ENCODE measurements at places on chromosomes 5 and 9.

DNA sequence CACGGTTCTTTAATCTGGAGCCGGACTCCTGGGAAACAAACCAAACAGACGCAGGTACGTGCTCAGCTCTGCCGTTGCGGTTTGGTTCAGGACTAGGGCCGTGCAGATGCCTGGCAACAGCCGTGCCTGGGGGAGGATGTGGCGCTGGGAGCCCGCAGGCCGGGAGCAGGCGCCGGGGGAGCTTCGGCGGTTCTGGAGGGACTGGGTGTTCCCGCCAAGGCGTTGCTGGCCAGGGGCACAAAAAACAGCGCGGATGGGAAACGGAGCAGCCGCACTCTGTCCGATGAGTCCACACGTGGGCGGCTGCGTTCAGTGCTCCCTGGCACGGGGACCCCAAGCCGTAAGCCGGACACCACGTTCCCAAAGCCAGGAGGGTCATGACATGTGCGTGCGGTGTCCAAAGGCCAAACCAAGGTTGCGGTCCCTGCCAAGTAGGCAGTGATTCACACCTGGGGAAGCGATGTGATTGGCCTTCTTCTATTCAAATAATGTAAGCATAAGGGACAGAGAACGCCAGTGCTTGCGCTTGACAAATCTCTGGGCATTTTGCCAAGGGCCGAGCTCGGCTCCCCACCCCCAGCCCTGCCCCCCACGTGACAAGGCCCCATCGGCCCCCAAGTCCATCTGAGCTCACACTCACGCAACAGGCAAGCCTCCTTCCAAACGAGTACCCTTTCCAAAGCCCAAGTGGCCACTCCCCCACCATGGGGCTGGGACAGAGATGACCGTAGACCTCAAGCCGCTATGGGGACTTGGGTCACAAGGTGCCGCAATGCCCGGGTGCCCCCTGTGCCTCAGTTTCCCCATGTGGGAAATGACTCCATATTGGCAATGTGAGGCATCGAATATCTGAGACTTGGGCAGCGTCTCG lies 49.7 kb upstream of the NKD2 start:
- DNase-seq = no peak

- no peak for DNase-seq
These were observed 44.5 kb upstream of the ANGPTL2 start for GRCh38 chr9:127166651-127167524.

GRCh38 chr9:38234479-38235170 lies 157.9 kb upstream of the ALDH1B1 start:
- DNase-seq = no peak

DNA sequence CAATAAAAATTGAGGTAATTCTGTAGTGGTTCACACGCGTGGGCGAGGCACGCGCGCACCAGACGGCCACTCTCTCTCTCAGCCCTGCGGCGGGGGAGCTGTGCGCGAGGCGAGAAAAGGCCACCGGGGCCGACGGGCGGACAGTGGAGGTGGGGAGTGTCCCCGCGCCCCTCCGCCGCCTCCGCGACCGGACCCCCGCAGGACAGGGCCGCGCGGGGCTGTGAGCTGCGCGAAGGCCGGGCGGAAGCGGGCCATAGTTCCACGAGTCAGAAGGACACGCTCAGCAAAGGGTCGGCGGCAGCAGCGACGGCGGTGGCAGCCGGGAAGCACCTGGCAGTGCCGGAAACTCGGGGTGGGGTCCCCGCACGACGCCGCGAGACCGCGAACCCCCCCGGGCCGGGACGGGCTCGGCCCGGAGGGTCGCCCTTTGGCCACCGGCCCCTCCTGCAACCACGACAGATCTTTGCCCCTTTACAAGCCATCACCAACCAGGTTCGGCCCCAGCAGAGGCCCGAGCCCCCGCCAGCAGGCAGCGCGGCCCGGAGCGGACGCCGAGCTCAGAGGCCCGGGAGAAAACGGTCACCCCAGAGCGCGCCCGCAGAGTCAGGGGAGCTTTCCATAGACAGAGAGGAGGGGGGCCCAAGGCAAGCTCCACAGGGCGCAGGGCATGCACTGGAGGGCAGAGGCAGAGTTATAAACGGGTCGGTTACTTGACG lies 60.9 kb downstream of the ZNF354C start:
- no peak for DNase-seq

DNA sequence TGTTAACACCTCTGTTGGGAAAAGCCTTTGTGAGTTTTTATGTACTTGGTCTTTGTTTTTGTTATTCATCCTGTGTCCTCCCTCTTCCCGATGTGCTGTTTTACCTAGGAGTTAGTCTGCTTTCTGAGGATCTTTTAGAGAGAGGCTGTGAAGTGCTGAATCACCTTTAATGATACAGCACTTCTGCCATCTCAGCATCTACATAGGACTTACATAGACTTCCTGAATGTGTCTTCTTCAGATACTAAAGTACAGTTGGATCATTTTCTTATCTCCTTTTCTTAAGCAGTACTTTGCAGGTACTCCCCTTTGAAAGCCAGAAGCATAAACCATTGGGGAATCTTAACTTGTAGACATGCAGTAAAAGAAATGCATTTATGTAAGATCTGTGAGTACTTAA lies 31.5 kb downstream of the OTULIN start:
- DNase-seq = no peak

DNA sequence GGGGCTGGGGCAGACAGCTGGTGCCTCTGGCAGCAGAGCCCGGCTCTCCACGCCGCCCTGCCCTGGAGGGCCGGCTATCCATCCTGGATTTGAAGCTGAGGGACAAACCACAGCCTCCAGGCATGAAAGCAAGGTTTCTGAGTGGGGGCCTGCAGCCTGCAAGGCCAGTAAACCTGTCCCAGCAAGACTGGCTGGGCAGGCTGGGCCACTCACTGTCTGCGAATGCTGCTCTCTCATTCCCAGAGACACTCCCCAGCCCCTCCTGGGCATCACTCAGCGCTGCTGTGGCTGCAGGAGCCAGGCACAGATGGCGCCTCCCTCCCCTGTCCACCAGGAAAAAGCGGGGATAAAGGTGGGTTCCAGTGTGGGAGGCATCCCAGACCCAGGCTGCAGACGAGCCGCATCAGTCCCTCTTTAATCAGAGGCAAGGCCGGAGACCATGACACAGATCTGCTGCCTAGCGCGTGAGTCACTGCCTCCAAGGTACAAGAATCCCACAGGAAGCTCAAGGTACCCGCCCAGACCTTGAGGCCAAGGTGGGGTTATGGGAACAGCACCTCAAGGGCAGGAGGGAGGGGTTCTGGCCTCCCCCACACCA lies 118.0 kb downstream of the VAV2 start:
- DNase-seq = no peak

DNA sequence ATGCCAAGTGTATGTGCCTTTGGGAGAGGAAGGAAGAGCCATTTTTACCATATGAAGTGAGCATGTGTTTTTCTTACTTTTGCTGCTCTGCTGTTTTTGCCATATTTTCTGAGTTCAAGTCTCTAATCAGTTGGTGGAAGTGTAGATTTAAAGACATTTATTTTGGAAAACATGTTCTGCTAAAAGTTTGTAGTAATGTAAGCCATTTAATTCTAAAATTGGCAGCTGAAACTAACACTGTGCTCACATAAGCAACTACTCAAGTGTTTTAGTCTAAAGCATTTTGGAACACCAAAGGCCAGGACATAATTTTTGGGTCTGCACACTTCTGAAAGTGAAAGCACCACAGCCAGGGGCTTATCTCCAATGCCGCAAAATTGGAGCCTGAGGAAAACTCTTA lies 363.4 kb upstream of the ZNF608 start:
- no peak for DNase-seq

GRCh38 chr9:114998326-114998725 lies 67.9 kb upstream of the TNFSF8 start:
- no peak for DNase-seq

- no peak for DNase-seq
These were observed 634.0 kb downstream of the MAT2B start for GRCh38 chr5:164139423-164139822.

DNA sequence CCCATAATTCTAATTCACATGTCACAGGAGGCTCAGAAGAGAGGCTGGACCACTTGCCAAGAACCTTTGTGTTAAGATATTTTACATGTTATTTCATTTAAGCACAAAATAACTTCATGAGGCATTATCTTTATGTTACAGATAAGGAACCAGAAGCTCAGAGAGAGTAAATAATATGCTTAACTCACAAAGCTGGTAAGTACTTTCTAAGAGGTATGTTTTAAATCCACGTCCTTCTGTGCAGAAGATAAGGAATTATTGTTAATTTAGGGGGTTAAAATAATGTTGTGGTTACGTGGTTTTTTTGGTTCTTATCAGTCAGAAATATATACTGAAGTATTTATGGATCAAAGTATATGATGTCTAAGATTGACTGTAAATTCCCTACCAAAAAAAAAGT lies 8.0 kb downstream of the STRBP start:
- no peak for DNase-seq

DNA sequence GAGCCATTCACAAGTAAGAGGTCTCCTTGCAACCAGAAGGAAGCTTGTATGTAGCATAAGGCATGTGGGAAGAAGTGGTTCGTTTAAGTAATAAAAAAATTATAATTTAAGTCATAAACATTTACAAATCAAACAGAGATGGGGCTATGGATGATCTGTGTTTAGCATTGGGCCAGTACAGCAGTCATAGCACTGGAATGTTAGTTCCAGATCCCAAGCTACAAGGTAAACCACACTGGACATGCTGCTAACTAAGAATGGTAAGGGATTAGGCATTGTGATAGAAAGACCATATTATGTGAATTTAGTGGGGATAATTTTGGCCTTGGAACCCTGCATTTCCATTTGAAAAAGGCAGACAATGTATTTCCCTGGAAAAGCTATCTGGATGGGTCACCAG lies 170.4 kb upstream of the KCNN2 start:
- no peak for DNase-seq

DNA sequence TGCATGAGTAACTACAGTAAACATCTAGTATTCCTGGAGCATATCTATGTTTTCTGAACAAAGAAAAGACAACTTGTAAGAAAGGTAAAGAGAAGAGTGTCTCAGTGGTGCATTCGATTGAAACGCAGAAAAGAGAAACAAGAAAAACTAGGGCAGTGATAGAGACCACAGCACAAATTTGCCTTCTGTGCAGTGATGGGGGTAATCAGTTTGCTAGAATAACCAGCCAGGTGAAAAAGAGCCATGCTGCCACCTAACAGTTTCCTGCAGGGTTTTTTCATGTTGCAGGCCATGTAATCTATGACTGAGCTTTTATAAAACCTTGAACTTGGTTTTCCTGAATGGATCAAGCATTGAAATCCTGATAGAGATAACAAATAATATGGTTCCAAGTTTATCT lies 198.4 kb upstream of the MEF2C start:
- DNase-seq = no peak

- DNase-seq = no peak
These were observed 67.2 kb downstream of the KIF4B start for GRCh38 chr5:155080721-155081120.

DNA sequence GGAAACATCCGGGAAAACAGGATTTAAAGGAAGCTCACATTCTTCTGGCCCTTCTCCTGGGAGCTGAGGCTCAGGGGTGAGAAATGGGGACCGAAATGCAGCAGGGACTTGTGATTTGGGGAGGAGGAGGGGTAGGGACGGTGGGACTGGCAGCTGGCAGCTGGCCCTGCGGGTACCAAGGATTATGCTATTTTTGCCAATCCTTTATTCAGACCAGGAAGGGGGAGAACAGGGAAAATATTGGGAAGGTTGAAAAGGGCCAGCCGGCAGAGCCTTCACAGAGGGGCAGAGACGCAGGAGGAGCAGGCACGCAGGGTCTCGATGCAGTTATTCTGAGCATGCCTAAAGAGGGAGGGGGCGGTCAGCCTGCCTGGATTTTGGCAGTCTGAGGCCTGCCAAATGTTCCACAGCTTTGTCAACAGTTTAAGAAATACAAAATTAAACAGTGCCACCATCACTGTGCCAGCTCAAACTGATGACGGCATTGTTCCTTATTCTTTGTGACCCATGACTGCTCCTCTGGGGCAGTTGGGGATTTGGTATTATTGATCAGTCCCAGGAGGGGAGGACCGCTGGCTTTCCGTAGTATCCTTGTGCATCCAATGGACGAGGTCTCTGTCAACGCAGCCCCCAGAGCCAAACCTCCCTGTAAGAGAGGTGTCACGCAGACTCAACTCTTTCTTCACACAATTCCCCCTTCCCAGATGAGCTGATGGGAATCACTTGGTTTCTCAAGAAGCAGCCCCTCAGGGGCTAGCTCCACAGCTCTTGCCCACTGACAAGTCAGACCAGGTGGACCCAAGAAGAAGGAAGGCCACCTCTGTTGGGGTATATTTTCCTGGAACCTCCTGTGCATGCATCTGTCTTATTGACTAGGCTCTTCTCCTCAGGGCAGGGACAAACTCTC lies 553.3 kb downstream of the BNC2 start:
- DNase-seq = no peak

All from nephron progenitor cell (in vitro differentiated cells).